ENCODE measurements at places on chromosomes 2 and 18. TPM values are rescaled to one million over a fixed set of nuclear protein-coding genes. Genes with fewer than 3 reads are reported as not detected.

The GALNT1 gene
- total RNA-seq = 101 TPM

The SERPINB3 gene
- 0.17 TPM for total RNA-seq

The MRPS9 gene
- 72.3 TPM for total RNA-seq

The ASB18 gene
- total RNA-seq = not detected

The CHST9 gene
- 25.3 TPM for total RNA-seq

The RGPD3 gene
- 0.17 TPM for total RNA-seq

The ANKRD62 gene
- not detected for total RNA-seq

The LHCGR gene
- total RNA-seq = 0.73 TPM

The SETBP1 gene
- 6.5 TPM for total RNA-seq

The ARHGAP25 gene
- 0.42 TPM for total RNA-seq

The ZNF24 gene
- total RNA-seq = 56.9 TPM

The UGT1A4 gene
- not detected for total RNA-seq

The GPR45 gene
- not detected for total RNA-seq

The PROKR1 gene
- total RNA-seq = 3.9 TPM

The PDE11A gene
- 0.19 TPM for total RNA-seq

The MERTK gene
- 6.1 TPM for total RNA-seq

The LINC00305 gene
- total RNA-seq = not detected

The ESCO1 gene
- 44.6 TPM for total RNA-seq

The FABP1 gene
- total RNA-seq = not detected
